ENCODE measurements at places on chromosomes 4 and X.

- H3K4me3 ChIP-seq: no peak overlapping the region
- no peaks in the 10 kb centered on the region for H3K27me3 ChIP-seq
- H3K4me1 ChIP-seq: no peaks in the 10 kb centered on the region
Observed at GRCh38 chr4:2832309-2832980, 11.2 kb upstream of the ADD1 start.

- H3K27ac ChIP-seq: no peak overlapping the region
- no peak for DNase-seq
- no peaks in the 10 kb centered on the region for H3K36me3 ChIP-seq
Observed at GRCh38 chrX:152929898-152930297, 32.0 kb downstream of the ZNF185 start.

GRCh38 chrX:133033010-133033409, 63.9 kb downstream of the USP26 start:
- H3K27me3 ChIP-seq: no peaks in the 10 kb centered on the region
- H3K27ac ChIP-seq: no peak overlapping the region
- no peaks in the 10 kb centered on the region for H3K36me3 ChIP-seq
- H3K4me3 ChIP-seq: no peak overlapping the region
- DNase-seq: no peak
- H3K4me1 ChIP-seq: no peaks in the 10 kb centered on the region

- no peaks in the 10 kb centered on the region for H3K36me3 ChIP-seq
- H3K4me1 ChIP-seq: no peaks in the 10 kb centered on the region
- H3K27ac ChIP-seq: no peak overlapping the region
- H3K4me3 ChIP-seq: no peak overlapping the region
- DNase-seq: no peak
Observed at GRCh38 chr4:104964410-104965175, 182.1 kb upstream of the TET2 start.

GRCh38 chrX:85052205-85052604, 48.5 kb downstream of the APOOL start:
- H3K4me3 ChIP-seq: no peak overlapping the region
- H3K27me3 ChIP-seq: no peaks in the 10 kb centered on the region
- no peaks in the 10 kb centered on the region for H3K4me1 ChIP-seq
- no peak for DNase-seq
- no peaks in the 10 kb centered on the region for H3K36me3 ChIP-seq

Measured in thyroid gland (tissue), 4 donors.